ENCODE measurements at places on chromosomes 7 and 10.

- no peak overlapping the region for H3K4me3 ChIP-seq
- no peak for DNase-seq
- H3K27me3 ChIP-seq, result peaks cover 3% of the 10 kb centered on the region
- H3K27ac ChIP-seq, result no peak overlapping the region
- H3K36me3 ChIP-seq, result no peaks in the 10 kb centered on the region
Observed at GRCh38 chr7:70619659-70620058, 512.3 kb upstream of the GALNT17 start.

GRCh38 chr7:41955893-41956675, 253.2 kb upstream of the INHBA start:
- H3K4me1 ChIP-seq, result peaks cover 24% of the 10 kb centered on the region
- H3K36me3 ChIP-seq, result no peaks in the 10 kb centered on the region
- no peaks in the 10 kb centered on the region for H3K27me3 ChIP-seq
- peak overlapping the region; percentile 23 for H3K27ac ChIP-seq
- peak; percentile 98 for DNase-seq

GRCh38 chr10:122974023-122974422, 6.2 kb upstream of the PSTK start:
- no peak overlapping the region for H3K4me3 ChIP-seq
- no peak for DNase-seq
- no peaks in the 10 kb centered on the region for H3K36me3 ChIP-seq
- no peaks in the 10 kb centered on the region for H3K4me1 ChIP-seq
- no peaks in the 10 kb centered on the region for H3K27me3 ChIP-seq
- H3K27ac ChIP-seq, result no peak overlapping the region

GRCh38 chr10:50544095-50544856, 79.5 kb downstream of the SGMS1 start:
- H3K4me1 ChIP-seq, result no peaks in the 10 kb centered on the region
- no peaks in the 10 kb centered on the region for H3K36me3 ChIP-seq
- H3K27ac ChIP-seq, result no peak overlapping the region
- DNase-seq, result no peak
- no peak overlapping the region for H3K4me3 ChIP-seq

GRCh38 chr10:59606551-59606961, 103.1 kb downstream of the SLC16A9 start:
- DNase-seq, result no peak
- H3K27ac ChIP-seq, result no peak overlapping the region
- H3K4me3 ChIP-seq, result no peak overlapping the region
- H3K4me1 ChIP-seq, result peaks cover 2% of the 10 kb centered on the region
- H3K27me3 ChIP-seq, result peaks cover 5% of the 10 kb centered on the region

DNA sequence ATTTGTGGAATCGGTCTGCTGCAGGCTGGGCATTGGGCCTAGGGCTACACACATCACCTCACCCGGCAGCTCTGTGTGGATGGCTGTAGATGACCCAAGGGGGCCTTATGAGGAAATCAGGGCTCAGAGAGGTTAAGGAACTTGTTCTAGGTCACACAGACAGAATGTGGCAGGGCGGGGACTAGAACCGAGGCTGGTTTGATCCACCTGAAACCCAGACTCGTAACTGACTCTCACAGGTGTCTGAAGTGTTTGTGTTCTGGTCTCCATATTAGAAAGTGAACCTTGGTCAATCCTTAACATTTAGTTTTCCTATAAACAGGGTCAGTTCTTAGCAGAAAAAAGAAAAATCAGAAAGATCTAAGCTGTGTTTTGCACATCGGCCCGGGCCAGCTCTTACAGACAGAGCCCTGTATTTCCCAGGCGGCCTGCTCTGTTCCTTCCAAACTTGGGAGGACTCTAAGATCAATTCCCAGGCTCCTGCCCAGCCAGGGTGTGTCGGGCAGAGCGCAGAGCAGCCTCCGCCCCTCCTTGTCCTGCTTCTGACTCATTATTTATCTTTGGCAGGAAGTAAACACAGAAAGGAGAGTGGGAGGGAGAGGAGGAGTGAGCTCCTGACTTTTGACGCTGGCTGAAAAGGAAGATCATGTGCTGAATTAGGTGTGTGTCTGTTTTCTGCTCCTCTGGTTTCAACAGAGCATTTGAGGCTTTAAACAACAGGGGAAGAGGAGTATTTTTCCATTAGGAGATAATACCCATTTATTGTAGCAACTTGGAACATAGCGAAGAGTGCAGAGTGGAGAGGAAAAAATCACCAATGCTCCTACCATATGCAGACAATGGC, 74.1 kb downstream of the TACC2 start:
- peak; percentile 94 for DNase-seq
- H3K4me3 ChIP-seq, result no peak overlapping the region
- H3K4me1 ChIP-seq, result peaks cover 9% of the 10 kb centered on the region
- H3K27ac ChIP-seq, result no peak overlapping the region
- H3K36me3 ChIP-seq, result no peaks in the 10 kb centered on the region
- no peaks in the 10 kb centered on the region for H3K27me3 ChIP-seq

GRCh38 chr7:57343901-57344622, 105.9 kb upstream of the ZNF716 start:
- no peak overlapping the region for H3K27ac ChIP-seq
- no peaks in the 10 kb centered on the region for H3K4me1 ChIP-seq
- no peaks in the 10 kb centered on the region for H3K36me3 ChIP-seq
- no peak overlapping the region for H3K4me3 ChIP-seq
- no peak for DNase-seq

GRCh38 chr10:112434988-112435619, 11.6 kb downstream of the ZDHHC6 start:
- peaks cover 63% of the 10 kb centered on the region for H3K36me3 ChIP-seq
- no peaks in the 10 kb centered on the region for H3K27me3 ChIP-seq
- H3K27ac ChIP-seq, result no peak overlapping the region
- no peak for DNase-seq
- H3K4me1 ChIP-seq, result no peaks in the 10 kb centered on the region

GRCh38 chr10:30041196-30042105, 17.9 kb downstream of the JCAD start:
- no peak for DNase-seq
- peaks cover 78% of the 10 kb centered on the region for H3K36me3 ChIP-seq
- H3K4me3 ChIP-seq, result no peak overlapping the region
- H3K27me3 ChIP-seq, result no peaks in the 10 kb centered on the region

DNA sequence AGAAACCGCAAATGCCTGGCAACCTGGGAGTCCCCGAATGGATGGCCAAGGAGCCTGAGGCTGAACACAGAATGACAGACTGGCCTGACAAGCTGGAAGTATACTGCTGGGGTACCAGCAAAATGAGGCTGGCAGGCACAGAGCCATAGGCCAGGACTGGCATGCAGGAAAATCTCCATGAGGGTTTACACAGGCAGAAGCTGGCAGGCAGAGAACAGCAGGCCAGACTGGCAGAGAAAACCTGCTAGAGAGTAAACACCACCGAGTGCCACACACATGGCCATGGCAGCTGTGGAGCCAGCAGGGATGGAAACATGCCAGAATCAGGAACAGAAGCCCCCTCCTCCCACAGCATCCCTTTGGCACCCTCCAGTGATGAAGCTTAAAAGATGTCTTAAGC, 63.4 kb downstream of the CRPPA start:
- DNase-seq, result no peak
- H3K4me1 ChIP-seq, result no peaks in the 10 kb centered on the region
- no peaks in the 10 kb centered on the region for H3K36me3 ChIP-seq
- H3K27ac ChIP-seq, result no peak overlapping the region

DNA sequence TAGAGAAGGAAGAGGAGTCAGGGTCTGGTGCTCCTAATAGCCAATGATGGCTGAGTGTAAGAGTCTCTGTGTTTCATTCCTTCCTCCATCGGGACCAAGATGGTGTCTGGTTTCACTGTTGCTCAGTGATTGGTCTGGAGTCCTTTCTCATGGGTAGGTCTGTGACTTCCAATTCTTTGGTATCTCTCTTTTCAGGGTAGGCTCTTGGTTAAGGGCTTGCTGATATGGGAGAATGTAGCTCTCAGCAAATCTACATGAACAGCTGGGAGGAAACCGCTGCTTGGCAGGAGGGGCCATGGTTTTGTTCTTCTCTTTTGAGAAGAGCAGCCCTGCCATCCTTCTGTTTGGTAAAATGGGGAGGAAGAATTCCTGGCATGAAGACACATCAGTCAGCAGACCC, 209.1 kb upstream of the PODXL start:
- H3K27me3 ChIP-seq, result peaks cover 60% of the 10 kb centered on the region
- H3K4me3 ChIP-seq, result no peak overlapping the region
- DNase-seq, result no peak
- peaks cover 2% of the 10 kb centered on the region for H3K4me1 ChIP-seq
- no peak overlapping the region for H3K27ac ChIP-seq

- no peaks in the 10 kb centered on the region for H3K36me3 ChIP-seq
- no peak overlapping the region for H3K27ac ChIP-seq
- no peak overlapping the region for H3K4me3 ChIP-seq
Observed at GRCh38 chr7:117285826-117286225, 37.0 kb downstream of the WNT2 start.

GRCh38 chr10:69047111-69047832, 40.6 kb upstream of the SRGN start:
- no peaks in the 10 kb centered on the region for H3K36me3 ChIP-seq
- no peak overlapping the region for H3K27ac ChIP-seq

DNA sequence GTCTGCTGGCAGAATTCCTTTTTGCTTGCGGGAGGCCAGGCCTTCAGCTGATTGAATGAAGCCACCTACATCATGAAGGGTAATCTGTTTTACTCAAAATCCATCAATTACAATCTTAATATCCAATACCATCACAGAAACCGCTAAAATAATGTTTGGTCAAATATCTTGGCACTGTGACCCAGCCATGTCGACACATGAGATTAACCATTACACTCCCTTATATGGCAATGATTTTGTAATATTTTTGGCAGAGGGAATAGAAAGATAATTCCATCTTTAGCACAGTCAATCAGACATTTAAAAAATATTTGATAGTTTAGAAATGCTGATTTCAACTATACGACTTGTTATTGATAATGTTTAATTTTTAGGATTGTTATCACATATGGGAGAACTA, 36.5 kb upstream of the SLC39A12 start:
- DNase-seq, result no peak
- no peak overlapping the region for H3K4me3 ChIP-seq
- H3K27ac ChIP-seq, result no peak overlapping the region
- no peaks in the 10 kb centered on the region for H3K4me1 ChIP-seq
- H3K27me3 ChIP-seq, result no peaks in the 10 kb centered on the region

GRCh38 chr7:146557971-146558469, 441.4 kb downstream of the CNTNAP2 start:
- no peaks in the 10 kb centered on the region for H3K36me3 ChIP-seq
- H3K27me3 ChIP-seq, result no peaks in the 10 kb centered on the region
- DNase-seq, result no peak

- peaks cover 3% of the 10 kb centered on the region for H3K36me3 ChIP-seq
- peak overlapping the region; percentile 78 for H3K27ac ChIP-seq
- DNase-seq, result peak; percentile 57
- no peaks in the 10 kb centered on the region for H3K27me3 ChIP-seq
Observed at GRCh38 chr10:63376560-63377304, 89.0 kb downstream of the JMJD1C start.

DNA sequence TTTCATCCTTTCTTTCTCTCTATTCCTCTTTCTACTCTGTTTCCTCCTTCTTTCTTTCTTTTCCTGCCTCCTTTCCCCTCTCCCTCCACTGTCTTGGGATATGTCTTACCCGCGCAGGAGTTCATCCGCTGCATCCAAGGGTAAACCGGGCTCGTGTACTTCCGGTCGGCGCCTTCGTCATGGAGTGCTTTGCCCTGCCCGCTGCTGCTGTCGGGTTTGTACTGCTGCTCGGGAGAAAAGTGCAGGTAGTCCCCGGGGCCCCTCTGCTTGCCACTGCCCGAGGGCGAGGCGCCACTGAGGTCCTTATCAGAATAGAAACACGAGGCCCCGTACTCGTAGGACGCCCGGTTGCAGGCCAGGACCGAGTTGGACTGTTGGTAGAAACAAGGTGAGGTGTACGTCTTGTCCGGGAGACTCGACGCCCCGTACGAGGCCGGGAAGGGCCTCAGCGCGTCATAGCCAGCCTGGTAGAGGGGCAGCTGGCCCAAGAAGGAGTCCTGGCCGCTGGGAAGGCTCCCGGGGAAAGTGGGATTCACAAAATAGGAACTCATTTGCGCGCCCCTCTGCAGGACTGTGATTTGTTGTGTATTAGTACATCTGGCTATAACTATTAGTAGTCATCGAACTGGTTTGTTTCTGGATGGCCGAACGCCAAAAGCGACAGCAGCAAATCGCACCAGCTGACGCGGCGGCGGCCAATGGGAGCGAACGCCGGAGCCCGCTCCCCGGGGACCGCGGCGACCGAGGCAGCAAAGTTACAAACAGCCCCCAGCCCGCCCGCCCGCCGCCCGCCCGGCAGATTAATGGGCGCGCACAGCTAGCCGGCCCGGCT, at the start of gene HOXA6:
Gene HOXA6 (minus strand): TSS at position 576 of the 832 bp plus-strand sequence. CDS start 25 bp downstream, at position 551.
- peak within 1 kb of the TSS; percentile 88 for H3K27ac ChIP-seq
- peaks cover 37% of the 10 kb centered on the region for H3K4me1 ChIP-seq
- peak; percentile 93 for DNase-seq

- peaks cover 13% of the 10 kb centered on the region for H3K4me1 ChIP-seq
- DNase-seq, result no peak
- H3K27me3 ChIP-seq, result no peaks in the 10 kb centered on the region
- H3K36me3 ChIP-seq, result no peaks in the 10 kb centered on the region
- H3K4me3 ChIP-seq, result no peak overlapping the region
Observed at GRCh38 chr7:113083816-113084495, 2.7 kb downstream of the GPR85 start.

- no peak overlapping the region for H3K27ac ChIP-seq
- no peak for DNase-seq
- H3K36me3 ChIP-seq, result no peaks in the 10 kb centered on the region
- no peak overlapping the region for H3K4me3 ChIP-seq
- H3K27me3 ChIP-seq, result no peaks in the 10 kb centered on the region
- no peaks in the 10 kb centered on the region for H3K4me1 ChIP-seq
Observed at GRCh38 chr7:56538541-56539429, 422.6 kb upstream of the NUPR2 start.

- H3K27me3 ChIP-seq, result no peaks in the 10 kb centered on the region
- DNase-seq, result no peak
- H3K4me3 ChIP-seq, result no peak overlapping the region
- H3K27ac ChIP-seq, result peak overlapping the region; percentile 11
- H3K4me1 ChIP-seq, result peaks cover 18% of the 10 kb centered on the region
- no peaks in the 10 kb centered on the region for H3K36me3 ChIP-seq
Observed at GRCh38 chr10:33506838-33507661, 172.6 kb upstream of the NRP1 start.

DNA sequence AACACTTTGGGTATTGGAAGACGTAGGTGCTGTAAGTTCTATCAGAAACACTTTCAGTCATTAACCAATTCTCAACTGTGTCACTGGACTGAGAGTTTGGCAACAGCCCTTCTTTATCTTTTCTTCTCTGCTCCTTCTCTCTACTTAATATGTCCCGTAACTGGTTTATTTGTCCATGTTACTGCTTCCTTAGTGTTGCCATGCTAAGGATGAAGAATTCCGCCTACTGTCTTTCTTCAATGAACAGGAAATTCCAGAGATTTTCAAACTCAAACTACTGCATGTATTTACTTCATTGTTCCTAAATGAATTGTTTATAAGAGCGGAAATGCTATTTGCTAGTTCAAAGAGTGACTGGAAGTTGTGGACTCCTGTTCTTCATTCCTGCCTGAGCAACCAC, 143.7 kb downstream of the TAX1BP1 start:
- H3K4me1 ChIP-seq, result no peaks in the 10 kb centered on the region
- no peak overlapping the region for H3K27ac ChIP-seq
- DNase-seq, result no peak
- no peak overlapping the region for H3K4me3 ChIP-seq
- no peaks in the 10 kb centered on the region for H3K36me3 ChIP-seq
- H3K27me3 ChIP-seq, result no peaks in the 10 kb centered on the region
